ENCODE measurements at places on chromosomes 1 and 21. TPM values are rescaled to one million over a fixed set of nuclear protein-coding genes. Genes with fewer than 3 reads are reported as not detected.

Gene FAM151A
- not detected for total RNA-seq

Gene DEDD
- 15.1 TPM for total RNA-seq

Gene MAP3K21
- total RNA-seq: 12.4 TPM

Gene TMEM200B
- total RNA-seq: 2.9 TPM

Gene CFAP298
- 38.6 TPM for total RNA-seq

Gene MAP1LC3C
- total RNA-seq: not detected

Gene PGLYRP3
- total RNA-seq: not detected

Gene GSTM5
- not detected for total RNA-seq
